ENCODE measurements at places on chromosomes 12 and 14. TPM values are rescaled to one million over a fixed set of nuclear protein-coding genes. Genes with fewer than 3 reads are reported as not detected.

The AICDA gene
- total RNA-seq, result not detected

The TSPAN11 gene
- not detected for total RNA-seq

The MYBPC1 gene
- total RNA-seq, result not detected

The LRRIQ1 gene
- not detected for total RNA-seq

The TMEM229B gene
- total RNA-seq, result 0.64 TPM

The TPH2 gene
- not detected for total RNA-seq

The ENDOU gene
- total RNA-seq, result not detected

The ARG2 gene
- total RNA-seq, result 20.8 TPM

The C1R gene
- total RNA-seq, result 1.5 TPM

The CRIP1 gene
- total RNA-seq, result 67.3 TPM

The NRXN3 gene
- not detected for total RNA-seq

DNA sequence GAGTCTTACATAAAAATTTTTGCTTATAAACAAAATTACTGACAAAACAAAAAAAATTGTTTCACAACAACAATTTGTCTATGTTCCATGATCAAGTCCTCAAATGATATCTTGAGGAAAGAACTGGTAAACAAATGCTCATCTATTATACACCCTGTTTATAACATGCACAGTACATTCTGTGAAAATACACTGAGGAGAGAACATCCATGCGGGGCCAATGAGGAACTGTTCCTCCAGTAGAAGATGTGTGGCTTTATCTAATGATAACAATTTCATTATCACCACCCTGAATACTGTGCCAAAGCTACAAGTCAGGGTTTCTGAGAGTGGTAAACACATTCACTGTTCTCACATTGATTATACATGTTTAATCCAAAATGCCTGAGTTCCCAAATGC is 10.8 kb downstream of the MLH3 start:
- H3K27ac ChIP-seq, result no peak overlapping the region
- no peak for DNase-seq
- H3K4me3 ChIP-seq, result no peak overlapping the region
- peaks cover 14% of the 10 kb centered on the region for H3K4me1 ChIP-seq
- H3K27me3 ChIP-seq, result no peaks in the 10 kb centered on the region
- peaks cover 9% of the 10 kb centered on the region for H3K36me3 ChIP-seq

DNA sequence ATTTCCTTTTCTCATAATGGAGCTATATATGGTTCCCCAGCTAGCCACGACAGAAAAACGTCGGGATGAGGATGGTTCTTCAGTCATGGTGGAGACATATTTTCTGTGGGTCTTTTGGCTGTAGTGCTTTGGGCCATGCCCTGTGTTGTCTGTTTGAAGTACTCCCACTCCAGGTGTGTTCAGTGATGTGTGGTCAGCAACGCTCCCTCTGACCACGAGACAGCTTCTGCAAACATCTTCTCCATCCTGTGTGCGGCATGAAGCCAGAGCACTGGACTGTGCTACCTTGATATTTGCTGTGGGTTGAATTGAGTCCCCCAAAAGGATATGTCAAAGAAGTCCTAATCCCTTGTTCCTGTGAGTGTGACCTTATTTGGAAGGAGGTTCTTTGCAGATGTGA is 931.2 kb downstream of the NRXN3 start:
- DNase-seq, result no peak
- no peaks in the 10 kb centered on the region for H3K4me1 ChIP-seq
- H3K36me3 ChIP-seq, result no peaks in the 10 kb centered on the region
- H3K4me3 ChIP-seq, result no peak overlapping the region

- DNase-seq, result no peak
- H3K36me3 ChIP-seq, result no peaks in the 10 kb centered on the region
- H3K4me3 ChIP-seq, result no peak overlapping the region
- no peak overlapping the region for H3K27ac ChIP-seq
- H3K27me3 ChIP-seq, result no peaks in the 10 kb centered on the region
Measured at GRCh38 chr12:82723093-82723492, 36.4 kb downstream of the TMTC2 start.

DNA sequence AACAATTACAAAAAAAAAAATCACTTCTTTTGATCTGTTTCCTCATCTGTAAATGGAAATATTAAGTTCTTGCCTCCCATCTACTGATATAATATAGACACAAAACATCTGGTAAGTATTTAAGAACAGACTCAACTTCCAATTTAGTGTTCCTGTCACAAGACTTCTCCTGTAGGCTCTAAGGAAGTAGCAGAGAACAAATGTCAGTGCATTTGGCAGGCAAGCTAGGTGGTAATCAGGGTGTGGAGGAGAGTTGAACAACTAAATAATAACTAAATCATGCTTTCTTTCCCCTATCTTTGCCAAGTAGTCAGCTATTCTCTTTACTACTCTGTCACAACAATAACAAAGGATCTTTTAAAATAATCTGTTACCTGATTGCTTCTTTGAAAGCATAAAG is 22.1 kb downstream of the BAZ1A start:
- H3K4me1 ChIP-seq, result peaks cover 24% of the 10 kb centered on the region
- peak overlapping the region; percentile 53 for H3K27ac ChIP-seq
- no peaks in the 10 kb centered on the region for H3K27me3 ChIP-seq
- H3K4me3 ChIP-seq, result no peak overlapping the region
- no peak for DNase-seq

GRCh38 chr12:9668161-9669018 is 1.1 kb upstream of the CLEC2D start:
- H3K27me3 ChIP-seq, result no peaks in the 10 kb centered on the region
- peaks cover 82% of the 10 kb centered on the region for H3K36me3 ChIP-seq
- peak overlapping the region; percentile 97 for H3K27ac ChIP-seq
- H3K4me3 ChIP-seq, result peak overlapping the region; percentile 90
- peaks cover 47% of the 10 kb centered on the region for H3K4me1 ChIP-seq
- DNase-seq, result no peak

GRCh38 chr14:51644217-51644933 is 7.3 kb upstream of the FRMD6 start:
- no peaks in the 10 kb centered on the region for H3K4me1 ChIP-seq
- no peaks in the 10 kb centered on the region for H3K36me3 ChIP-seq
- H3K27me3 ChIP-seq, result no peaks in the 10 kb centered on the region
- no peak overlapping the region for H3K27ac ChIP-seq

DNA sequence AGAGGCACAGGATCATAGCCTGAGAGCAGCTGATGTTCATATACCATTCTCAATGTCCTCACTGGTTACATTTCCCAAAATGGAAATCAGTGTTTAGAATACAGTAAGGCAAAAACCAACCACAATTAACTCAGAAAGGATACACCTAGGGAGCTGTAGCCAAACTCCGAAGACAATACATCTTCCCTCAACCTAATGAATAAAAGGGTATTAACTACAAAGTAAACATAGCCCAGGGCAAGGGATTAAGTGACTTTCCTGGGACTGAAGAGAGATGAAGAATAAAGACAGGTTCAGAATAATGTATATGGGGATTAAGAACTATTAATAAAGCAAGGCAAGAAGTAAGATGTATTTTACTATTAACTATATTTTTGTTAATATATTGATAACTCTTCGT is 79.5 kb downstream of the RPS29 start:
- H3K27ac ChIP-seq, result no peak overlapping the region
- H3K4me3 ChIP-seq, result no peak overlapping the region
- H3K4me1 ChIP-seq, result peaks cover 3% of the 10 kb centered on the region
- no peak for DNase-seq

GRCh38 chr12:39989501-39989900 is 116.4 kb downstream of the SLC2A13 start:
- H3K4me3 ChIP-seq, result no peak overlapping the region
- H3K4me1 ChIP-seq, result no peaks in the 10 kb centered on the region
- no peaks in the 10 kb centered on the region for H3K27me3 ChIP-seq
- no peak overlapping the region for H3K27ac ChIP-seq
- DNase-seq, result no peak
- no peaks in the 10 kb centered on the region for H3K36me3 ChIP-seq

GRCh38 chr14:100523131-100523842 is 63.9 kb downstream of the BEGAIN start:
- no peak overlapping the region for H3K4me3 ChIP-seq
- no peaks in the 10 kb centered on the region for H3K4me1 ChIP-seq
- no peaks in the 10 kb centered on the region for H3K36me3 ChIP-seq
- no peaks in the 10 kb centered on the region for H3K27me3 ChIP-seq
- peak; percentile 0 for DNase-seq

- no peak overlapping the region for H3K4me3 ChIP-seq
- no peak for DNase-seq
- H3K4me1 ChIP-seq, result no peaks in the 10 kb centered on the region
- H3K36me3 ChIP-seq, result no peaks in the 10 kb centered on the region
Measured at GRCh38 chr12:128258866-128259555, 8.0 kb upstream of the TMEM132C start.

DNA sequence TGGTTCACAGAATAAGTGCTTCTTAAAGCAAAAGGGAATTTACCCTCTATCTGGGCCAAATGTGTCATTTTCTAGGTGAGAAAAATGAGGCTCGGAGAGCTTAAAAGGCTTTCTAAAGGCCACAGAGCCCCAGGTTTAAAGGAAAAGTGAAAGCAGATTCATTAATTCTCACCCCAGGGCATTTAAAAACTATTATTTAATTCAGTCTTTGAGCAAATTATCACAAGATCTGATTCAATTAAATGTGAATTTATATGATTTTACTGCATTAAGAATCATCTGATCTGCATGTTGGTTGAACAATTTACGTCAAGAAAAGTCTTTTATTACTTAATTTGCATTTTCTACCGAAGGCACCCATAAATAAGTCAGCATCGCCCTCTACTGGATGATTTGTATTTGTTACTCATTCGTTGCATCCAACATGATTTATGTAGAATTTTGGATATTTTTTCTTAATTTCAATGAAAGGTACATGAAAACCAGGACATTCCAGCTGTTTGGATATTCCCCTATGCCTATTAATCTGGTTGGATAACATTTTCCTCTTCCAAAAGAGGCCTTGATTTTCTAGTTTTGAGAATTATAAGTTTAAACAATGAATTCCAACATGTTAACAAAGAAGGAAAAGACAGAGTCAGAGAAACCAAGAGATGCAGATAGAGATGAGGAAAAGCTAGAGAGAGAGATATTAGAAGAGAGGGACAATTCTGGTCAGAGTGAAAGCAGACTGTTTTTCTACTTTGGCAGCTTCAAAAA is 19.1 kb upstream of the DHRS7 start:
- no peaks in the 10 kb centered on the region for H3K36me3 ChIP-seq
- H3K4me1 ChIP-seq, result peaks cover 19% of the 10 kb centered on the region
- peak; percentile 22 for DNase-seq
- no peaks in the 10 kb centered on the region for H3K27me3 ChIP-seq
- peak overlapping the region; percentile 89 for H3K27ac ChIP-seq
- H3K4me3 ChIP-seq, result peak overlapping the region; percentile 62

DNA sequence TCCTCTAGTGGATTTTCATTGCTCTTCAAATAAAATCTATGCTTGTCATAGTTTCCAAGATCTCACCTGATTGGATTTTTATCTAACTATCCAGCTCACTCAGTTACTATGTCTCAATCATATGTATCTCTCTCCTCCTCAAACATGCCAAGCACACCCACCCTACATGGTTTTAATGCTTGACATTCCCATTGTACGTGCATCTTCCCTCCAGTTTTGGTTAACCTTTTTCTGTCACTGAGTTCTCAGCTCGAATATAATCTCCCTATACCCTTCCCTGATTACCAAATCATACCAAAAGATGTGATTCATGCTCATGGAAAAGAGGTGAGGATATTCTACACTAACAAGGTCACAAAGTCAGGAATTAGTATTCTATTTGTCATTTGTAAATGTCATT is 12.0 kb upstream of the PTPRQ start:
- no peaks in the 10 kb centered on the region for H3K36me3 ChIP-seq
- no peak overlapping the region for H3K4me3 ChIP-seq
- H3K27ac ChIP-seq, result no peak overlapping the region

- no peak overlapping the region for H3K27ac ChIP-seq
- no peaks in the 10 kb centered on the region for H3K27me3 ChIP-seq
- peaks cover 2% of the 10 kb centered on the region for H3K36me3 ChIP-seq
- no peak overlapping the region for H3K4me3 ChIP-seq
Measured at GRCh38 chr12:51265024-51265423, 5.2 kb downstream of the SMAGP start.

- peaks cover 17% of the 10 kb centered on the region for H3K27me3 ChIP-seq
- no peaks in the 10 kb centered on the region for H3K36me3 ChIP-seq
- no peaks in the 10 kb centered on the region for H3K4me1 ChIP-seq
- H3K4me3 ChIP-seq, result no peak overlapping the region
- H3K27ac ChIP-seq, result no peak overlapping the region
- no peak for DNase-seq
Measured at GRCh38 chr14:57051633-57052032, 217.1 kb downstream of the EXOC5 start.

GRCh38 chr12:132724506-132725241 is 14.0 kb downstream of the PGAM5 start:
- H3K27ac ChIP-seq, result peak overlapping the region; percentile 1
- DNase-seq, result no peak
- H3K36me3 ChIP-seq, result peaks cover 58% of the 10 kb centered on the region
- H3K27me3 ChIP-seq, result no peaks in the 10 kb centered on the region
- H3K4me3 ChIP-seq, result no peak overlapping the region
- peaks cover 5% of the 10 kb centered on the region for H3K4me1 ChIP-seq

GRCh38 chr12:67517181-67517887 is 131.2 kb upstream of the DYRK2 start:
- no peak overlapping the region for H3K27ac ChIP-seq
- no peaks in the 10 kb centered on the region for H3K27me3 ChIP-seq
- H3K4me1 ChIP-seq, result peaks cover 29% of the 10 kb centered on the region
- no peak overlapping the region for H3K4me3 ChIP-seq

DNA sequence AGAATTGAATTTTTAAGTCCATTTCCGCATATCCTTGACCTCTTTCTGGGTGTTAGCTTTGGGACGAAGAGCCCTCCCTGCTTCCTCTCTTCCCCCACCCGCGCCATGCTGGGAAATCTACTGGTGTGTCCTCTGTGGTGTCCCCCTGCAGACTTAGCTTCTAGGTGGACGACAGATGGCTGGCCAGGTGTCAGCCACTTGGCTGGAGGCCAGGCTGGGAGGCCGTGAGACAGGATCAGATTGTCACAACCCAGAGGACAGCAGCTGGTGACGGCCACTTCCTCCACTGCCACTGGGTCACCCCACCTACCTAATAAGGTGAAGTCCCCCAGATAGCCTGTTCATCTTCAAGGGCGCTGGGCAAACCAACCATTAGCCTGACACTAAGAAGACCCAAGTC is 13.3 kb upstream of the DTX1 start:
- no peaks in the 10 kb centered on the region for H3K36me3 ChIP-seq
- H3K27ac ChIP-seq, result no peak overlapping the region
- no peak for DNase-seq
- no peaks in the 10 kb centered on the region for H3K27me3 ChIP-seq
- H3K4me1 ChIP-seq, result no peaks in the 10 kb centered on the region
